ENCODE measurements at places on chromosomes 13 and 19. TPM values are rescaled to one million over a fixed set of nuclear protein-coding genes. Genes with fewer than 3 reads are reported as not detected.

KLK10 gene
- total RNA-seq = 0.25 TPM

ZNF442 gene
- total RNA-seq = not detected

KIR2DL1 gene
- total RNA-seq = not detected

CIC gene
- total RNA-seq = 59.6 TPM

ZNF534 gene
- total RNA-seq = not detected

PCDH17 gene
- 0.02 TPM for total RNA-seq

ZNF763 gene
- total RNA-seq = not detected

Measured in A549 treated with DMSO at 1 μM for 4 hours (cell line).